ENCODE measurements at places on chromosomes 12 and 14. TPM values are rescaled to one million over a fixed set of nuclear protein-coding genes. Genes with fewer than 3 reads are reported as not detected.

DNA sequence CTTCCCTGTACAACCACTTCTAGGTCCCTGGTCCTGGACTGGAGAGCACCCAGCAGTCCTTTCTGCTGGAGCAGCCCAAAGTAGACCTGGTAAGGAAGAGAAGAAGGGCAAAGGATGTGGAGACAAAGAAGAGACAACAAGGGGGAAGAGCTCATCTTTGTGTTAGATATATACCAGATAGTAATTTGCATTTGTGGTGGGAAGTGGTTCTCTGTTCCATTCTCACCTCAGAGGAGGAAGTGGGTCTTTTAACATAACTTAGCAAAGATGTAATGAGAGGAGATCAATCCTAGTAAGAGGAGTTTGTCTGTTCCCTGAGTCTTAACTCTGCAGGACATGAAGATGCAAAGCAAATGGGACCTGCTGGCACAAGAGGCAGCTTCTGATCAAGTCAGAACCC, 8.0 kb downstream of the CCDC198 start:
- no peak for DNase-seq

Gene NKX2-1
- total RNA-seq, result not detected

Gene MFAP5
- 159 TPM for total RNA-seq

Gene CLEC4D
- total RNA-seq, result not detected

GRCh38 chr12:71219224-71219623, 61.4 kb upstream of the TSPAN8 start:
- no peak for DNase-seq

Gene PTHLH
- 7.9 TPM for total RNA-seq

- DNase-seq, result no peak
Measured at GRCh38 chr12:91203610-91204009, 21.0 kb upstream of the DCN start.

- no peak for DNase-seq
Measured at GRCh38 chr14:93892923-93893558, 34.1 kb upstream of the FAM181A start.

Gene ULK1
- 33.1 TPM for total RNA-seq

DNA sequence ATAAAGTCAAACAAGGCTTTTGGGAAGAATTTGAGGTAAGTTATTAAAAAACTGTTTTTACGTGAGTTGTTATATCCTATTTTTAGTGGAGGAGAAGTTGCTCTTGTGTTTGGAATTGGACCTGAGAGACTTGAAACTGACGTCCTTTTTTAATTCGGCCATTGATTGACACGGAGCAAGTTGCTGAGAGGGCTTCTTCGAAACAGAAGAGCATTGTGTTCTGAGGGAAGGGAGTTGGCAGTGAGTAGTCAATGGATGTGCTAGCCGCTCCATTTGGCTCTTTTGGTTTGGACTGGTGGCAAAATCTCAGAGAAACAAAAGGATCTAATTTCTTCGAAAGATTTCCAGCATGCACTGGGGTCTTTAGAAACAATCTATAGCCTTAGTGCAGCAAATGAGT, 37.3 kb downstream of the PTPN11 start:
- DNase-seq, result no peak

Gene FOXM1
- total RNA-seq, result 8.1 TPM

DNA sequence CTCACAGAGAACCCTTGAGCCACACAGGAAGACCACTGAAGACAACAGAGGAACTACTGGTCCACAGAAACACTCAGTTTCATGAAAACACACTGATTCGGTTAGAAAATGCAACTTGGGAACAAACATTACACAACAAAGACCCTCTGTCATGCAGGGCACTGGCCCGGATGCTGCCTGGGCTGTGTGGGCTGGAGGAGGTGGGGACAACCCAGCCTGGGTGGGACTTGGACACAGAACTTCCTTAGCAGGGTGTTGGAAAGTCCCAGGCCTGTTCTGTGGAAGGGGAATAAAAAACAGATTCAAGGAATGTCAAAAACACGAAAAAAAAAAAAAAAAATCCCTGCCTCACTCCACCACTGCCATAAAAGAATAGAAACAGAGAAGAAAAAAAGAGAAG, 181.0 kb downstream of the MON2 start:
- DNase-seq, result no peak

Gene KLHDC2
- total RNA-seq, result 77.8 TPM

DNA sequence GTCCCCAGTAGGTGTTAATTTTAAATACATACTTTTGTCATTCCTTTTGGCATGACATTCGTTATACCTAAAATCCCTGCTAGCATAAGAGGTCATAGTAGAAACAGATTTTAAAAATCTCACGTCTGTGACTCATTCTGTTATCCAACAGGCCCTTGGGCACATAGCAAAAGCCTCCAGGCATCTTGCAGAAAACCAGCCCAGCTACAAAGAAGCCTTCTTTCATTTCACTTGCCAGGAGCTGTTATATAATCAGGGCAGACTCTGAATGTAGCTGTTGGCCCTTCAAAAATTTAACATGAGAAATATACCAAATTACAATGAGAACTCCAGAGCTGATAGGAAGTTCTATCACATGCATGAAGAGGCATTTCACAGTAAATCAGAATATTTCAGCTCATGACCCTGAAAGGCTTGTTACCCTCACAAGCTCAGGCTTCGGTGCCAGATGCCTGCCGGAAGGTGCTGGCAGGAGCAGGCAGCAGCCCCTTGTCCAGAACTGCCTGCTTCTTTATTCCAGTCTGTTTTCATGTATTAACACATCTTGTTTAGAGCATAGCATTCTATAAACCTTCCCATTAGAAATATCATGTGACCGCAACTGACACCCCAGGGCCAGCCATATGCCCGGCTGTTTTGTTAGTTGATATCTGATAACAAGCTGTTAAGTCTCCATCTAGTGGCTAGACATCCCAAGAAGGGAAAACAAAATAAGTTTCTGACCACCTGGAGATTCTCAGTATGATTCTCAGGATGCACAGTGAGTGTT, 17.8 kb downstream of the E2F7 start:
- no peak for DNase-seq

Gene ARHGEF40
- total RNA-seq, result 36.3 TPM

Gene SERPINA3
- total RNA-seq, result 328 TPM

DNA sequence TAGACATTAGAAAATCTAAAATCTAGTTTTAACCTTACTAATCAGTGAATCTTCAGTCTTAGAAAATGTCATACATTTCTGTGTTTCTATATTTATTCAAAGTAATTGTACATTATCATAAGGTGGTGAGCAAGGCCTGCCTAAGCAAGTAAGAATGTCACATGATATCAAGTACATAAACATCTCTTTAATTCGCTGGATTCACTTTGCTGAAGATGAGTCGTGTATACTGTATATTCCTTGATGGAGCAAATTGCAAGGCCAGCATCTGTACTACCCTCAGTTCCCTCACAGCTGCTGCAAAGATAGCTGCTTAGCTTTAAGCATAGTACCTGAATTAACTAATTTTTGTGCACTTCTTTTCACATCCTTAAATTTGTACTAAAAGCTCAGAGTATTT, 8.5 kb upstream of the AK7 start:
- DNase-seq, result no peak

- DNase-seq, result no peak
Measured at GRCh38 chr14:48771717-48772116, 814.5 kb downstream of the RPS29 start.

DNA sequence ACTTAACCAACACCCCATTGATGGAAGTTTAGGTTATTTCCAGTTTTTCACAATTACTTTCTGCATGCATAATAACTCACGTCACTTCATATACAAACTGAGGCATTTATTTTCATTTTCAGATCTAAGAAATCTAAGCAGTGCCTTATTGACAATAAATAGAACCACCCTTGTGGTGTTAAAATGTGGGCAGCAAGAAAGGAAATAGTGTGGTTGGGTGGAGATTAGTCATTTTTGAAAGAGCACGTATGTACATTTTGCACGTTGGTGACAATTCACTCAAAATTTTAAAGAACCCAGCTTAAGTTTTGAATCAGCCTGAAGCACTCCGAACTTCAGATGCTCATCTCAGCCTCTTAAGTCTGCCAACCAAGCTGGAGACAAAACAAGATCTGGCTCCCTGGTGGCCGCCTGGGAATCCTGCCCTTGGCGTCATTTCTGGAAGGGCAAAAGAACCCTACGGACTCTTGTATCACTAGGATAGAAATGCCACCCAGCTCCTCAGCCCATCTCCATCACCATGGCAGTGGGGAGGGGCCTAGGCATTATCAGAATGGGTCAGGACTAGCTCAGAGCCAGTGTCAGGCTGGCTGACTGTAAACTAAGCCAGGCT, 89.5 kb upstream of the BCL2L14 start:
- DNase-seq, result no peak

DNA sequence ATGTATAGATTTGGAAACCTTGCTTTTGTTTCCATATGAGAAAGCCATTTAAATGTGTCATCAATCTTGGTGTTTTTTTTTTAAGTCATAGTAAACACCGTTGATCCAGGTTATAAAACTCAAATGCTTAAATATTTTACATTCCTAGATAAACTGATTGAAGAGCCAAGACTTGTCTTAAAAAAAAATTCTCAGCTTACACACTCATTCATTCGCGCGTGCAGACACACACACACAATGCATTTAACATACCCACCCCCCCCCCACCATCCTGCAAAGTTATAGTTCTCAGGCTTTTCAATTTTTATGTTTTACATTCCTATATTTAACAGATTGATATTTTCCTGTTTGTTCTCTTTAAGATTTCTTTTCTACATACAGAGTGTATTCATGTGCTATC, 536.4 kb downstream of the PRKD1 start:
- DNase-seq, result no peak

All from vagina (tissue), 2 donors.